ENCODE measurements at places on chromosomes 1 and 21.

- DNase-seq, result no peak
Measured at GRCh38 chr1:209766051-209766450, 10.2 kb downstream of the TRAF3IP3 start.

- peak; percentile 23 for DNase-seq
Measured at GRCh38 chr1:209876078-209876800, 48.5 kb downstream of the UTP25 start.

- DNase-seq, result no peak
Measured at GRCh38 chr21:35127851-35128250, 78.7 kb upstream of the RUNX1 start.

DNA sequence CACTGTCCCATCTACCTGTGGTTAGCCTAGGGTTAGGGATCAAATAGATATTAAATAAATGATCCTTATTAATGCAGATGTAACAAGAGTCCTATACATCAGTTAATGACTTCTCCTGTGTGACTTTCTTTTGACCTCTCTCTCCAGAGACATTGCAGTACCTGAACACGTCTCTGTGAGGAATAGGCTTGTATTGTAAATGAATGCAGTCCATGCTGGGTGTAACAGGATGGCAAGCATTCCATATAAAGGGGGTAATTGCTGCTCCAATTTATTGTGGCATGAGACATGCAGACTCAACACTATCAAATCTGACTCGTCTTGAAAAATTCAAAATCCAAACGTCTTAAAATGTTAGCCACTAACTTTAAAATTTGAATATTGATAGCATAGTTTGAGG lies 189.5 kb downstream of the PRDM2 start:
- DNase-seq, result no peak

- no peak for DNase-seq
Measured at GRCh38 chr1:44775930-44776729, 790 bp downstream of the RPS8 start.

DNA sequence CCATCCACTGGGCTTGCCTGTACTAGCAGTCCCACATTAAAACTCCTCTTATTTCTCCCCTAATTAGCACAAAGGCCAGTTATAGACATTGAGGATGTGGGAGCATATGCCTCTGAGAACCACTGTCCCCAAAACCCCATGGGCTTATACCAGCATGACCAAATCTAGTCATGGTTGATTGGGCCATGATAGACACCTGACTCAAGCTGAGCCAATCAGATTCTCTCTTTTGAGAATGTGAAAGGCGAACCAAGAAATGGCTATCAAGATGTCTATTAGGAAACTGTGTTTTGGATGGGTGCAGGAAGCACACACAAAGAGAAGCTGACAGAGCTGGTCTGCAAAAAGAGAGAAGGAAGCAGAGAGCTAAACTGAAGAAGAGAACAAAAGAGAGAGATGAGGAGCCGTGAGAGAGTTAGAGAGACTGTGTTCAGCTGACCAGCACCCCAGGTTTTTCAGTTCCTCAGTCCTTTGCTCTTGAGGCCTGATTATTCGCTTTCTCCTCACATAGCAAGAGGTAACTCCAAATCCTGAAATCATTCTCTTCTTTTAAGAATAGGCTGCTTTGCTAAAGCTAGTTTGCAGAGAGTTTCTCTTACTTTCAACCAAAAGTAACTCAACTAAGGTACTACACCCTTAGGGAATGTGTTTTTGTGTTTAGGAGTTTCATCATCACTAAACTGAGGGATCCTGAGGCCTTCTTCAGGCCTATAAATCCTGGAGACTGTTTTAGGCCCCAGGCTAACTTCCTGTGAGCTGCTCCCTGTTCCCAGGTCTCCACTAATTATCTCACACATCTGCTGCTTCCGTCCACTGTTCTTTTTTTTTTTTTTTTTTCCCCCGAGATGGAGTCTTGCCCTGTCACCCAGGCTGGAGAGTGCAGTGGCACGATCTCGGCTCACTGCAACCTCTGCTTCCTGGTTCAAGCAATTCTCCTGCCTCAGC lies 7.9 kb upstream of the TIPRL start:
- DNase-seq, result no peak

- DNase-seq, result no peak
Measured at GRCh38 chr1:81387446-81387845, 413.3 kb upstream of the ADGRL2 start.

DNA sequence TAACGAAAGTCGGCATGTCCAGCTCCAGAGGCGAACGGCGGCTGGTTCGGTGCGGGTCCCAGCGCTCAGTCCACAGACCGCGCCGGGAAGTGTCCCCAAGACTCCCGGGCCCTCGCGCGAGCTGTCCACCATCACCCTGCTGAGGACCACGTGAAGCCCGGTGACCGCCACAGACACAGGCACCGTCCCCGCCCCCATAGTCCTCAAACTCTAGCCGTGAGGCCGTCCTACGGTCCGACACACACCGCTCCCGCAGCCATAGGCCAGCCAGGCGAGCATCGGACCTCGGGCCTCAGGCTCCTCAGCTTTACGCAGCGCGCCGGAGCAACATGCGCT lies 535 bp downstream of the SETD4 start:
- no peak for DNase-seq

- no peak for DNase-seq
Measured at GRCh38 chr1:91173346-91173890, 151.6 kb upstream of the ZNF644 start.

- no peak for DNase-seq
Measured at GRCh38 chr1:5365751-5366150, 626.5 kb downstream of the NPHP4 start.

DNA sequence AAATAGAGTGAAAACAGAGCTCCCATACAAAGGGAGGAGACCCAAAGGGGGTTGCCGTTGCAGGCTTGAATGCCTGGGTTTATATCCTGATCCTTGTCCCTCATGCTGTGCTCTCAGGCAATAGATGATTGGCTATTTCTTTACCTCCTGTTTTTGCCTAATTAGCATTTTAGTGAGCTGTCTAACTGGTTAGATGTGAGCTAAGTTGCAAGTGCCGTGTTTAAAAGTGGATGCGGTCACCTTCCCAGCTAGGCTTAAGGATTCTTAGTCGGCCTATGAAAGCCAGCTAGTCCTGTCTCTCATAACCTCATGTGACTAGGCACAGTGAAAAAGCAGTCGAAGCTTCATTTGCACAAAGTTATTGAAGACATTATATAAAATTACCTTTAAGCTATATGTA lies 356.7 kb upstream of the TMPRSS15 start:
- no peak for DNase-seq

- DNase-seq, result no peak
Measured at GRCh38 chr1:14590411-14591180, 7.9 kb upstream of the KAZN start.

DNA sequence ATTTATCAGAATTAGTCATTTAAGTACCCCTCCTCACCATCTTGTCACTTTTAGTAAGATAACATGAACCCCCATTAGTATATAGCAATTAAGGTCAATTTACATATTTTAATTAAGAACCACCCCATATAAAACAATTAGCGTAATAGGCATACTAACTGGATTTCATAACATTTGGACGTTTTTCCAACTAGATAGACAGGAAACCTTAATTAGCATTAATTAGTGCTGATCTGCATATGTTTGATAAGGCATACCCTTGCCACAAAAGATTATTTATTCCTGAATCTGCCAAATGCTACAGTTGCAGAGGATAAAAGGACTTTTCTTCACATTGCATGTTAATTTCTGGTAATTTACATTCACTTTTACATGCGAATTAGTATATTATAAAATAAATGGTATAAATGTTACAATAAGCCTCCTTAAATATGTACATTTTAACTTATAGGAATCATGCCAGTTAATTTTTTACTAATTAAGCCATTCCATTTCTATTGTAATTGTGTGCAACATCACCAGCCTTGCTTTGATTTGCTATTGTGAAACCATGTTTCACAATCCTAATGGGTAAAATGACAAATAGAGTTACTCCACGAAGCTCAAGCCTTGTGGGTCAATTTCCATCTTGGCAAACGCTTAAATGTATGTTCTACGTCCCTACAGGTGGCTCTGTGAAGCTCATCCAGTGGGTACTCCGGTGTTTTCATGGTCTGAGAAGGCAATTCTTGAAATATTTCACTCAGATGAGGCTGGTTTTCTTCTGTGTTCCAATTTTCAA lies 469.6 kb downstream of the DPYD start:
- DNase-seq, result peak; percentile 56

DNA sequence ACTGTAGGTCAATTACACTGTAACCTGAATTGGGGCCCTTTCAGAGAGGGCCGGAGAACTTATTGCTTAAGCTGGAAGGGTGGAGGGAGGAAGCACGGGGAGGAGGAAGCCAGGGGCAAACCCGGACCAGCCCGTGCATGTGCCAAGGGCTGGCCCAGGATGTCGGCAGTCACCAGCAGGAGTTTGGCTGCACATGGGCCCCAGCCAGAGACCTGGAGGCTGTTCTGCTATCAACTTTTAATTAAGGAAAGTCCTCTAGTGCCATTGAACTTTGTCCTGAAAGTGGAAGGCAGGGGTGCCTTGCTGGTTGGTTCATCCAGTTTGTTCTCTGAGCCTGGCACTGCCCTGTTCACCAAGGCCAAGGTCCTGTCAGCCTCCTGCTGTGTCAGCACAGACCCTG lies 200.8 kb upstream of the VAMP3 start:
- no peak for DNase-seq

GRCh38 chr1:170009551-170009950 lies 64.9 kb downstream of the KIFAP3 start:
- DNase-seq, result no peak

DNA sequence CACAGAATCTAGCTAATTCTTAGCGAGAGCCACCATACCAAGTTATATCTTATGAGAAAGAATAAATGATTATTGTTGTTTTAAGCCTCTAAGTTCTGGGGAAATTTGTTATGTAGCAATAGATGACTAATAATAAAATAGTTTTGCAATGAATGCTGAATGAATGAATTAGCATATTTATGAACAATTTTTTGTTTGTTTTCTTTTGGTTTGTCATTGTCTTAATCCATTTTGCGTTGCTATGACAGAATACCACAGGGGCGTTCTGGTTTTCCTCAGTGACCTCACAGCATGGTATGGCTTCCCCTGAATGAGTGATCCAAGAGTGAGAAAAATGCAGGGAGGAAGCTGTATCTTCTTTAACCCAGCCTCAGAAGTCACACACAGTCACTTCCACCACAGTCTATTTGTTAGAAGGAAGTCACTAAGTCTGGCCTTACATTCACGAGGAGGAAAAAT lies 53.8 kb upstream of the HPDL start:
- peak; percentile 94 for DNase-seq

DNA sequence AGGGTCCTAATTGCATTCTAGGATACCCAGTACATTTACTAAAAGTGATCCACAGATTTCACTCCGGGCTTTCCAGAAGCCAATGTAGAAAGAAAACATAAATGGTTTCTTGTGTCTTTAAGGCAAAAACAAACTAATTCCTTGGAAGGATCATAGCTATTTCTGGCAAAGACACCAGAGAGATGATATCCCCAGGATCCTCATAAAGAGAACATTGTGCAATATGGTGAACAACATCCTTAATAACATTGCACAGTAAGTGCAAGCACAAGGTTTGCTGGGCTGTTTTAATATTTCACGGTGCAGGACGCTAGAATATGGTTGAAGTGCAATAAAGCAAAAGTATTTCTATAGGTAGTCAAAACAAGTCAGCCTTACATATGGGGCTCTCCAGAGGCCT lies 83.0 kb downstream of the NTPCR start:
- DNase-seq, result peak; percentile 84

DNA sequence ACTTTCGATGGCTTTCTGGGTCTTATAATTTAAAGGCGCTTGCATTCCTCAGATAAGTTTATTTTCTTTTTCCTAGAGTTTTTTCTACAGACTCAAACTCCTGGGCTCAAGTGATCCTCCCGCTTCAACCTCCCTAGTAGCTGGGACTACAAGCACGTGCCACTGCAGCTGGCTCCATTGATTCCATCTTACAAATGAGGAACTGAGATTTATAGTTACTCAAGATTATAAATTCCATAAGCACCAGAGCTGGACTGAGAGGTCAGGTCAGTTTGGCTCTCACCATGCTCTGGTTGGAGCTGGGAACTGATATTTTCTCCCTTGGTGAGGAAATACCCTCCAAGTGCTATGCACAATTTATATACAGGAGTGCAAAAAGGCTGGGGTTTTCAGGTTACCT lies 13.4 kb upstream of the PRPF38B start:
- no peak for DNase-seq
